ENCODE measurements at places on chromosomes 3 and 15.

DNA sequence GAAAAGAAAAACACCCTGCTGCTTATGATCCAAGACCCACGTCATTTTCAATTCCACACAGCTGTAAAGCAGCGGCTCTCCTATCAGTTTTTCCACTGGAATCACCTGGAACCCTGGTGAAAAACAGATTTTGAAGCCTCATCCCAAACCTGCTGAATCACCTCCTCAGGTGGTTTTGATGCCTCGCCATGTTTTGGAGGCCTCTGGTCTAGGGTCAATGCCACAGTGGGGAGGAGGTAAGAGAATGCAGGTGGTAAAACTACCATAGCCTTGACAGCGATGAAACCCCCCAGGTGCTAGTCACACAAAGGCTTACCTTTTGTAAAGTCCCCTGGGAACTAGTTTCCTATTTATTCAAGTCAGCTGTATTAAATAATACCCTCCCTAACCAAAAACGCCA lies 24.8 kb downstream of the MYO1E start:
- DNase-seq: no peak

DNA sequence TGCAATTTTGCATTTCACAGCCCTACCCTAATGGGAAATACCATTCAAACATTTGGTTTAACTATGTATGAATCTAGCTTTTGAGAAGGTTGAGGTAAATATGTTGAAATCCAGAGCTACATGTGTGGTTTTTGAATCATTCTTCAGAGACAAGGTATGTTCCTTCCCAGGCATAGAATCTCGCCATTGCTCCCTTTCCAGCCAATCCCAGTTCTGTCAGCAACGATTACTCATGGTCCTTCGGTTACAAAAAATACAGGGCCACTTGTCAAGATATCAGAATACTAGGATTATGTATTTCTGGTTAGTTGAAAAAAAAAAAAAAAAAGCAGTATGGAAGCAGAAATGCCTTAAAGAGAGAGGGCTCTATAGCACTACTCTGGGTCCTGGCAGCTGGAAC lies 182.4 kb downstream of the RBMS3 start:
- DNase-seq: no peak

DNA sequence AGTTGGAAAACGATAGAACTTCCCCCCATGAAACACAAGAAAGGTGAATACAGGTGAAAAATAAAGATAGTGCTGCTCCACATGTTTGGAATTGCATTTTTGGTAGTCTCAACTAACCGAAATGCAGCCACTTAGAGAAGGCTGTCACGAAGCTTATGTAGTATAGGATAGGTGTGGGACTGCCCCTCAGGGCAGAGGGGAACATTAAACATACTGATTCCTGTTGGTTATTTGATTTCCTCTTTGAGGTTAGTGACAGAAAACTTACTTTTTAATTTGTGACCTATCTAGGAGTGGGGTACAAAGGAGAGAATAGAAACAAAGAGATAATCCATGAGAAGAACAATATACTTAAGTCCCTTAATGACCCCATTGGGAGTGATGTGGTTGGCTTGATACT lies 85.8 kb upstream of the SATB1 start:
- no peak for DNase-seq

DNA sequence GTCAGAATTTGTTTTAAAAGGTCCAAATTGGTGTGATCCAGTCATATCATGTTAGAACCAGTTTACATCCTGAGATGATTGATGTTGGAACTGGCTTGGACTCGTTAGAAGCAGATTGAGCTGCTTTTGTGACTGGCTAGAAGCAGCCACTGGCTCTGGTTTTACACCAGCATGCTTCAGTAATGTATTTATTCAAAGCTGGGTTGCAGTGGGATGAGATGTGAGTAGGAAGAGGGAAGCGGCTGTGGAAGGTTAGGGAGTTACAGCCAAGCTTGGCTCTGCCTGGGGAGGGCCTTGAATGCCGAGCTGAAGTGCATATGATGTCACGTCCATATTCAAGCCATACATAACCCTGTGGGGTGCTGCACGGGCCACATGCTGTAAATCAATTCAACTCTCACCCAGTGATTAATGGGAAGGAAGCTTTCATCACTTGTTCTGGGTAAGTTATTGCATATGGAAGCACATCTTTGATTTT lies 104.0 kb upstream of the SMAD3 start:
- DNase-seq: no peak
